ENCODE measurements at places on chromosomes 2 and 18.

DNA sequence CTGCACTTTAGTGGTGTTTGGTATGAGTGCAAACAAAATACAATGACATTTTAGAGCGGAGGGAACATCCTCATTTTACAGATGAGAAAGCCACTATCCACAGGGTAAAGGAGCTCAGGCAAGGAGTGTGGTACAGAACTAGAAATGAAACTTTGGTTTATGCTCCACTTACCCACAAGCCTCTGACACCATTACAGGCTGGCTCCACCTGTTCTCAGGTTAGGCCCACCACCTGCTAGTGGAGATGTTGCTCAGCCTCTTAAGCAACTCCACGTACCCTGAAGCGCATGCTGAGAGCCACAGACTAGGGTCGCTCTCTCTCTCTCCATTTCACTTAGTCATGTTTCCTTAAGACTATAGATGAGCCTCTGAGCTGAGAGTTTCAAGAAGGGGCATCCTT is 130.0 kb downstream of the MBD2 start:
- DNase-seq, result no peak

DNA sequence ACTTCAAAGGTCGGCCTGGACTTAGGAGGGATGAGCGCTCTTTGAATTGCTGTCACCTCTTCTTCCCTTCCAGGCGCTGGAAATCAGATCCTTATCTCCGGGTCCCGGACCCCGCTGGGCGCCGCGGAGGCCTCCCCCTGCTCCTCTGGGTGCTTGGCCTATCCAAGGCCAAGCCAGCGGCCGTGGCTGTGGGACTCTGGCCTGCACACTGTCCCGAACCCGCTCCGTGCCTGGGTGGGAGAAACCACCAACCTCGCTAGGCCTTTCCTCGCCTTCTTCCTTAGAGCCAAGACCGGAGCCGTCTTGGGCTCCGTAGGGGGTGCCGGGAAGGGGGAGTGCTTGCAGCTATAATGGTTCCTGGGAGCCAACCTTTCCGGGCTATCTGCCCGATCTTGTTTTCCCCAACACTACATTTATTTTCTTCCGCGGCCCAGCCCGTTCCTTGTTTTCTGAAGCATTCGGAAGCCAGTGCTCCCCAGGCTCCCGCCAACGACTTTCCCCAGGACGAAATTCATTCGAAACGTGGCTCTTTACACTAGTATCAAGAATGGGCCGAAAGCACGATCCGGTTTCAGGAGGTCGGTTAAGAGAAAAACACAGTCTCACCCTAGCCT is 2.4 kb downstream of the OSR1 start:
- DNase-seq, result no peak

DNA sequence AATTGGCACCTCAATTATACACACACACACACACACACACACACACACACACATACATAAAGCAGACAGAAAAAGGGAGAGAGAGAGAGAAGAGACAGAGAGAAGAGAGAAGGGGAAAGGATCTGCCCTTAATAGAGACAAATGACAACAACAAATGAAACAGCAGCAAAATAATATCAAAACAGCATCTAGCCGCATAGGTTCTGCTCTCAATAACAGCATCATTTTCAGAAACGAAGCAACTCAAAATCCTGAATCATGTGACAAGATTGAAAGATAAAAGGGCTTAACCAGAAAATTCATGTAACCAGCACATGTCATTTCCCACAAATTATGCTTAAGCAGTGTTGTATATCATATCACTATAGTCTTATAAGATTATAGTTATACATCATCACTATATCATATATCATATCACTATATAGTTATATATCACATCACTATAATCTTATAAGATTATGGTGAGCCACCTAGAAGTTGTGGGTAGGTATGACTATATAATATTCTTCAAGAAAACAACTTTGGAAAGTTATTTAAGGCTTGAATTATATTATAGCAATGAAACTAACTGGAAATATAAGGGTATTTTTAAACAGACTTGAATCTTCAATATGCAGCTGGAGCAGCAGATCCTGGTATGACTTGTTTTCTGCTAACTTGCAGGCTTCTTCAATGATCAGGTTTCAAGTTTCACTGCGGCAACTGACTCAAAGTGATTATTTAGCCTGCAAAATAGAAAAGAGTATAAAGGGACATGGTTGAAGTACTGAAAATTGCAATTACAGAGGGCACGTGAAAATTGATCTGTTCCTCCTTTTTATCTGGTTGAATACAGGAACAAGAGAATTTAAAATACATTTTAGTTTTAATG is 16.1 kb upstream of the VPS54 start:
- no peak for DNase-seq

- DNase-seq, result no peak
Measured at GRCh38 chr18:22778996-22779395, 154.1 kb upstream of the RBBP8 start.

DNA sequence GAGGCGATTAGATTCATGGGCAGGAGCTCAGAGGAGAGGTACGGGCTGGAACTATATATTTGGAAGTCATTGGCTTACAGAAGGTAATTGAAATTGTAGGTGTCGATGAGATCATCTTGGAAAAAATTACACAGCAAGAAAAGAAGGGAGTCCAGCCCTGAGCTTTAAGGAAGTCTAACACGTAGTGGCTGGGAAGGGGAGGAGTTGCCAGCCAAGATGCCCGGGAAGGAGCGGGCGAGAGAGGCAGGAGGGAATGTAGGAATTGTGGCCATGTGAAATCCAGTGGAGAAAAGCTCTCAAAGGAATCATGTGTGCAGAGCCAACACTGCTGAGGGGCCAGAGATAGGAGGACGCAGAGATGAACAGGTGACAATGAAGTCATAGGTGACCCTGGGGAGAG is 25.6 kb upstream of the SCYGR1 start:
- no peak for DNase-seq

- DNase-seq, result no peak
Measured at GRCh38 chr2:24720310-24720709, 72.9 kb downstream of the PTRHD1 start.

GRCh38 chr2:233556881-233557736 is 9.5 kb downstream of the USP40 start:
- no peak for DNase-seq

DNA sequence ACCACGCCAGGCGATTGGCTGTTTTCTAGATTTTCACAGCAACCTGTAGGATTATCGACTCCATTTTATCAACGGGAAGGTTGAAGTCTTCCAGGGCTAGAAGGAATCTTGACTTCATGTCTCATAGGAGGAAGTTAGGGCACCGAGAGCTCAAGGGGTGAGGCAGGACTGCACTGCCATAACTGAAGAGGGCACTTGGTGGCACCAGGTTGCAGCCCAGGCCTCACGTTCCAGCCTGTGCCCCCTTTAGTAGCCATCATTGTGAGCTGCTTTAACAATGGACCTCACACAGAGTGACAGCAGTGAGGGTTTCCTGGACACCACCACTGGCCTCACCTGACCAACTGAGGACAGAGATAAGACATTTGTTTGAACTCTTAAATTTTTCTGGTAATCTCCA is 22.9 kb upstream of the RPL37A start:
- no peak for DNase-seq

Measured in NCI-H2081 (cell line).